ENCODE measurements at places on chromosomes 4 and X.

GRCh38 chrX:703466-703865 is 72.9 kb downstream of the SHOX start:
- DNase-seq = no peak

DNA sequence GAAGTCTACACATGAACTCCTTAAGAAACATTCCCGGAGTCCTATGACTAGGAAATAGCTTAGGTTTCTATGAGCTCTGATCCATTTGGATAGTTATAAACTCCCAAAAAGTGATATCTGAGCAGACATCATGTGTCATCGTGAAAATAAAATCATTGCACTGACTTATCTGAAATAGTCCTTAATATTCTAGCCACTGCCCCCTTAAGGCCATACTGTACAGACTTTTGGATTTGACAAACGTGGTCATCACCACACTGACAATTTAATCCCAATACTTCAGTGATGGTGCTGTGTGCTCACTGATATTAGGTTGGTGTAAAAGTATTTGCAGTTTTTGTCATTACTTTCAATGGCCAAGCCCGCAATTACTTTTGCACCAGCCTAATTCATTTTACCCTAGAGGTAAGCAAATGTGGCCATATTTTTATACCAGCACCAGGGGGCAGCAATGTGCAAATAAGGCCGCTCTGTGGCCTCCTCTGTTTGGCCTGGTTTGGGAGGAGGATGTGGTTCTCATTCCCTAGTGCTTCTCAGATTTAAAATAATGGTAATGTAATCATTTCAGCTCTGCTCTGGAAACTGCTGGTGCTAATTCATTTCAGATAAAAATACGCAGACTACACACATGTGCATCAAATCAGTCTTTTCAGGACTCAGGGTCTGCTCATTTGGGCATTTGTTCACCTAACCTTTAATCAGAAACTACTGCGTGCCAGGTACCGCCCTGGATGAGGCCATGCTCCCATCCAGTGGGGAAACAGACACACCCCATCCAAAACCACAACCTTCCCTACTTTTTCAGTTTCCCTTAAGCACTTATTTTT is 196.4 kb upstream of the C1QTNF7 start:
- DNase-seq = peak; percentile 82

- DNase-seq = no peak
Observed at GRCh38 chr4:57764856-57765255, 654.7 kb upstream of the IGFBP7 start.

DNA sequence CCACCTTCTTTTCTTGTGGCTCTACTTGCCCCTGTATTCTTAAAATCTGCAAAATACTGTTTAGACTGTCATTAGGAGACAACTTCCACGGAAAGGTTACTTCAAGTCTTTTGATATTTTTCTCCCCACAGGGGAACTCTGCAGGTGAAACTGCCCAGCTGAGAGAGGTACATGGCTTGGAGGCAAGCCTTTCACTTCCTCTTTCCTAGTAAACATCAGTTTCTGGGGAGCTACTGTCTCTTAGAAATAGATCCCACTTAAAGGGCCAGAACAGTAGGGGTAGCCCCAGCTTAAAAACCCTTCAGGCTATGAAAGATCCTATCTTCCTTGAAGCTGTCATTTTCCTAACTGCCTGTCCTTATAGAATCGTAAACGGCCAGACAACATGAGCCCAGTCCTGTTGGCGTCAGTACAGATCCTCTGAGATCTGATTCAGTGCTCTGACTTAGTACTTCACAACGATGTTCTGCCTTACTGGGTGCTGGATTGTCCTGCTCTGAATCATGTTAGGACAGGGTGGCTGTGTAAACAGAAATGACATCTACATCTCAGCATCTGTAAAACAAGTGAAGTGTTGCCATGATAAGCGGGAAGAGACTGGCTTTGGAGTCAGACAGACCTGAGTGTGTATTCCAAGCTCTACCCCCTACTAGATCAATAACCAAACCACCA is 102.1 kb downstream of the ITIH6 start:
- DNase-seq = no peak

- DNase-seq = no peak
Observed at GRCh38 chr4:112410804-112411203, 105.2 kb downstream of the NEUROG2 start.

- no peak for DNase-seq
Observed at GRCh38 chr4:176758731-176759130, 34.0 kb downstream of the VEGFC start.

DNA sequence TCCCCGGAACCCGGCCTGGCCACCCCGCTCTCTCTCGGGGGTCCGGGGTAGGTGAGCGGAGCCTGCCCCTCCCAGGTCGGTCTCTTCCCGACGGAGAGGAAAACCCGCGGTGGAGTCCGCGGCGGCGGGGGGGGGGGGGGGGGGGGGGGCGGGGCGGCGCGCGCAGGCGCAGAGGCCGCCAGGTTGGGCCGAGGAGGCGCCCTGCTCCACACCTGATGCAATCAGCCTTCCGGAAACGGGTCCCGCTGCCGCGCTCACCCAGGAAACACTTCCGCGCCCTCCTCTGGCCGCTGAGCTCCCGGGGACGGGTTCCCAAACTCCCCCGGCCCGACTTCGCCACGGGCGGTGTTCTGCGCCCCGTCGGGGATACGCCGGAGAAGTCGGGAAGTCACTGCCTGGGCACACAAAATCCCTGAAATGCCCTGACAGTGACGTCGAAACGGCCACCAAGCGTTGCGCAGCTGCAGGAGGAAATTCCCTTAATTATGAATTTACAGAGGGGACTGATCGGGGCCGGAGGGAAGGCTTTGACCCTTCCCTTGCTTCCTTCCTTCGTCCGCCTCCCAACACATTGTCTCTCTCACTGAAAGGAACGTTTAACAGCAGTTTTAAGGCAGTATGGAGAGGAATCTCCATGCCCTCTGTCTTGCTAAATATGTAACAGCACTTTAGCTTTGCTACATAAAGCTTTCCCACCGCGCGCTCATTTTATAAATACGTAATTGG is 2.1 kb upstream of the APBB2 start:
- peak; percentile 87 for DNase-seq

DNA sequence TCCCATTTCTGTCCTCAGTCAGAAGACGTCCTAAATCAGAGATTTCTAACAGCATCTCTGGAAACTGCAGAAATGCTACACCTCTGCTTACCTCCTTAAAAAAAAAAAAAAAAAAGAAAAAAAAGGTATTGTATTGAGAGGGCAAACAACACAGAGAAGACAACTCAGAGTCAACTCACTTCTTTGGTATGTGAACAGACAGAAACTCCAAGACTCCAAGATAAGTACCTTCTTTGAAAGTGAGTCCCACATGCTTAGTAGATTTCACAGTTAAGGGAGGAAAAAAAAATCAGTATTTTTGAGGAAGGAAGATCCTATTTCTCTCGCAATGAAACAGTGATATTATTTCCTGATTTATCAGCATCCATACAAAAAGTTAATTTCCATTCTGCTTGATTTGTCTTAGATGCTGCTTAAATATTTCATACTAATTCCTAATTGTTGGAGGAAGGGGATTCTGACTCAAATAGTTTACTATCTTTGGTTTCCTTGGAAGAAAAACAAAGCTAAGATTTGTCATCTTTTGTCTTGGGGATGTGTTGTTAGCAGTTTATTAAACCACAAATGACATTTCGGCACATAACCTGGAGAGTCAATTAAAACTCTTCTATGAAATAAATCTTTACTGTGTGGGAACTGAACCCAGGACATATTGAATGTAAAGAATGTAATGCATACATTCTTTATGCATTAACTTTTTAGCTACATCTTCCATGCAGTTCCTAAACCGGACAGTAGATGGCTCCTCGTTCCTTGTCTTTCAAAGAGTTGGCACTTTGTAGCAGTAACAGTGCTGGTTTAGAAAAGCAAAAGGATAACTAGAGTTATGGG is 4.7 kb downstream of the RASGEF1B start:
- DNase-seq = no peak

DNA sequence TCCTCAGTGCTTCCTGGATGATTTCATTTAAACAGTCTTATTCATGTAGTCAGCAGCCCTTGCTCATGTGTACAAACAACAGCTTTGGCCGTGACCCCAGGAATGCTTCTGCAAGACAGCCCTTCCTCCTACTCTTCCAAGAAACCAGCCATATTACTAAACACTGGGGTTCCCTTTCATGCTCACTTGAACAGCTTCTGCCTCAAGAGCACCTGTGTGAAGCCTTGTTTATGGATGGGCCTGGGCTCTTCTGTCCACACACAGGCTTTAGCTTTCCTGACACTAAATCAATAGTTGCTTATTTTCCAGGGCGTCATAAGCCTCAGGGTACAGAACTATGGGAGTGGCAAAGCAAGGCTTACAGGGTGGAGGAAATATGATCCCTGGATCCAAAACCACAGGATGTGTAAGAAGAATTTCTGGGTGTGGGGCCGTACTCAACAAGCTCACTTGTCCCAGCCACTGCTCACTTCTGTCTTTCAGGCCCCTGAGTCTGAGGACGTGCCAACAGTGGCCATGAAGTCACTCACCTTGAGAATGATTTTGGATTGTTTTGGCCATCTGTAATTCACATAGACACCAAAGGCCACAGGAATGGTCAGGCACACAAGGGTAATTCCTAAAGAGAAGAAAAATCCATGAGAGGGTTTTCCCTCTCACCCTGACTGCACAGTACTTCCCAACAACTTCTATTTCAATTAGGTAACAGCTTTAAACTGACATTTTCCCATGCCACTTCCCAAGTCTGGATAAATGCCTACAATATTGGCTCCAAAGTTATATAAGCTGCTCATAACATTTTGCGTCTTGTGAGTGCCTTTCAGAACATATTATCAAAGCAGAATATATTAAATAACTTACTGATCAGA is 17.7 kb downstream of the SLC10A6 start:
- DNase-seq = no peak

DNA sequence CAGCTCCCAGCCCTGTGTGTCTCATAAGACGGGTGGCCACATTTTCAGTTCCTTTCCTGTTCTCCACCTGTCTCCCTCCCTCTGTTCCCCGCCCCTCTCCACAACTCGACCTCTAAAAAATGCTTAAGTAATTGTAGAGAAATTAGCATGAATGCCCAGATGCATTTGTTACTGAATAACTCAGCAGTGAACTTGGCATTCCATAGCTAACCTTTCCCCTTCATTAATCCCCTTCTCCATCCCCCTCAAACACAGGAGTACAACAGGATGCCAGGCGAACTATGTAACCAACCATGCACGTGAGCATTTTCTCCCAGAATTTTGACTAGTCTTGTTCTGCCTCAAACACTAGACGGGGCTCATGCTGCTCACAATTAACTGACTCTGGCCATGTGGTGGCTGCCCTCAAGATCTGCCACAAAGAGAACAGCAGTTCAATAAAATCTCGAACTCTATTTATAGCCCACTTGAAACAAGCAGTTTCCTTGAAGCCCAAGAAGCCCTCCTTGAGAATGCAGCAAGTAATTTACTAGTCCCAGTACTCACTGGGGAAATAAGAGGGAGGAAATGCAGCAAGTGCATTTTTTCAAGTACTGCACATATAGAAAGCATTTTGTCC is 351.2 kb downstream of the ARHGAP24 start:
- DNase-seq = no peak

- DNase-seq = no peak
Observed at GRCh38 chr4:12123707-12124106, 695.0 kb upstream of the HS3ST1 start.

DNA sequence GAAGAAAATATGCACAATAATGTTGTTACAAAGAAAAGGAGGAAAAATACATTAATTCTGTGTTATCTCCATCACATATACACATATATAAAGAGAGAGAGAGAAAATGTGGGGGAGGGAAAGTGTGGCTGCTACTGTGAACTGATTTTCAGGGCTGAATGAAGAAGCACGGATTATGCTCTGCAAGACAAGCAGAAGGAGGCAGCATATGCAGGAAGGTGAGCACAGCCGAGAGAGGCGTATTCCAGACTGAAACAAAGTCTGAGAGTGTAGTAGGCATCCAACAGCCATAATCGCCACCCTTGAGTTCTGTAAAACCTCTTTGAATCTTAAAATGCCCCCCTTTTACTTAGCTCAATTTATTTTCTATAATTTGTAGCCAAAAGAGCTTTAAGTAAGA is 1081.8 kb upstream of the GRID2 start:
- DNase-seq = no peak

DNA sequence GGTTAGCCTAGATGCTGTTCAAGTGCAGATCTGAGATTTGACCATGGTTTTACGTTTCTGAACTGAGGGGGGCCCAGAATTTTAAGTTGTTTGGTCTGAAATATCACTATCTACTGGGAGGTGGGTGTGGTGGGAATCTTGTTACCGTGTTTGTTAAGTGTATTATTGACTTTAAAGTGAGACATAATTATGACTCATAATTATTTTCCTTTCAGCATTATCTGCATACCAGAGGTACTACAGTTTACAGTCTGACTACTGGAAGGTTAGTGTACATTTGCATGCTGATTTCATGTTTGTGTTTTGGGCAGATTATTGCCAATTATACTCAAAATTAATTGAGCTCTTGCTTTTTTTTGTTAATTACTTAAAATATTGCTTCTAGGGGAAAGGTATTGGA is 101.5 kb downstream of the KDM6A start:
- no peak for DNase-seq

DNA sequence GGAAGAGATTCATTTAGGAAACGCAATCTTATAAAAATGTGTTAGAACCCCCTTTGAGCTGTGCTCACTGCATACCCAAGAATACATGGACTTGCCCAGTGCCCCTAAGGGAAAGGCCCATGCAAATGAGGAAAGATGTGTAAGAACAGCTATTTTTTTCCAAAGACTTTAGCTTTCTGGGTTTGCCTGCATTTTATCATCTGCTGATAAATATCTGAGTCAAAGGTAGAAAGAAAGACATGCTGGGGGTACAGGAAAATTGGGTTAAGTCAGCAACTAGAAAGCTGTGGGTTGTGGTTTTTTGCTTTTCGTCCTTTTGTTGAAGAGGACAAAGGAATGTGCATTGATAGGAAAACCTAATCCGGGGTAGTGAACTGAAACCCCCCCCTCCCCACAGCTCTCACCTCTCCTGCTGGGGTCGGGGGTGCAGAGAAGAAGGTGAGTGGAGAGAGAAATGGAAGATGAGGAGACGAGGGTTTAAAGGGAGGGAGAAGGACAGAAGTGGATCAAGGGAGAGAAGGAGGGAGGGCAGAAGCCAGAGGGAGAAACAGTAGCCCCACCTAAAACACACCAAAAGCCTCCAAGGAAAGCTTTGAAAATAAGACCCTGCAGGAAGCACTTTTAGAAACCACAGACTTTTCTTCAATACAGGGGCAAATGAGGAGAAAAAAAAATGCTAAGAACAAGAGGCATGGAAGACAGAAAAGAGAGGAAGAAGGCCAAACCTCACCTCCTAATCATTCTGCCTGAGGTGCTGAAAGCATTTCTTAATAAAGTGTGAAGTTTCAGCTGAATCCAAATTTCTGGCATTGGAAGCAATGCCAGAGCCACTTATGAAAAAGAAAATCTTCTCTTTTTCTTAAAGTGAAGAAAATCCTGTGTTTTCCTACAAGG is 49.3 kb downstream of the KDR start:
- no peak for DNase-seq
